ENCODE measurements at places on chromosomes 7 and 10.

- DNase-seq = no peak
Observed at GRCh38 chr7:151057506-151057988, at the start of gene CDK5. CDK5 (minus strand) TSS chr7:151057897; CDS start chr7:151057848, 49 bp downstream.

GRCh38 chr10:133467286-133467911 lies 13.7 kb downstream of the SCART1 start:
- no peak for DNase-seq

- no peak for DNase-seq
Observed at GRCh38 chr7:92557808-92558362, 29.3 kb downstream of the RBM48 start.

GRCh38 chr7:123747620-123748141 lies 1.1 kb downstream of the WASL start:
- DNase-seq = no peak

- DNase-seq = no peak
Observed at GRCh38 chr7:39811161-39811614, 138.9 kb upstream of the CDK13 start.

DNA sequence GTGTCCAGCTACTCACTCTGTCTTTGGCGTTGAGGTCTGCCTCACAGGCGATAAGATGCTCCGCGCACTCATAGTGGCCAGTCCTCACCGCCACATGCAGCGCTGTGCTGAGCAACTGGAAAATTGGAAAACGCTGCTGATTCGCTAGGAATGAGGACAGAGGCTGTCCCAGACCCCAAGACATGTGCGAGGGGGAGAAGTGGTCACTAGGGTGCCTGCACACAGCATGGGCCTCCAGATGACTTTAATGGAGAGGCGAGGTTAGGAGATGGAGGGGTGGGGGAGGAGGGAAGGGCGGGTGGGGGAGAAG lies 5.2 kb downstream of the ANKRD1 start:
- no peak for DNase-seq

DNA sequence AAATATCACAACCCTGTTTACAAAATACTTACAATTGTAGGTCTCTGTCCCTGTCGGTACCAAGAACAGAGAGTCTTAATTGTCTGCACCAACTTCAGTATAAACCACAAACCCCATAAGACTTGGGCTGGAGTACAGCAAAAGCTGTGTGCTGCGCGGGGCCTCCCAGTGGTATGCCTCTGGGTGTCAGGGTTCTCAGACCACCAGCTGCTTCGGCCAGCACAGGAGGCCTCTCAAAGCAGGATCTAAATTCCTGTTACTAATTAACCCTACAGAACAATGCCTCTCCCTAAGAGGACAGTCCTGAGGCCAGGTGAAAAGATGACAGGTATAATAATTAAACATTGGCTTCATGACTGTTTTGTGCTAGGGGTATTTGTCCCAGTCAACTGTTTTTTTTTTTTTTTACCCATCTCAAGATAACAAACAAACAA lies 957 bp upstream of the SVIL start:
- DNase-seq = no peak

DNA sequence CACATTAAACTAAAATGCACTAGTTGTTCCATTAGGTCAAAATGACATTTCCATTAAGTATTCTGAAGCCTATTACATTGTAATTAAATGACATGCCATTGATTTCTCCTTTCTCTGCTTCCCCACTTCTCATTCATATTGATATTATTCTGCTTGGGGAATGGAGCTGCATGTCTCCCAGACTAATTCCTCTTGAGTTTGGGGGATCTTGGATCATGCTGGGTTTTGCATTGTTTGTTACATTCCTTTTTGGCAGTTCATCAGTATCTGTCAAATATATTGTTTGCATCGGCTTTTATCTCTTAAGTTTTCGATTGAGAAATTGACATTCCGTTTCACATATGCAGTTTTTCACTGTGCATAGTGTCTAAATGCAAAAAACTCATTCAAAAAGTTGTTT lies 65.1 kb upstream of the CYP26C1 start:
- DNase-seq = no peak

DNA sequence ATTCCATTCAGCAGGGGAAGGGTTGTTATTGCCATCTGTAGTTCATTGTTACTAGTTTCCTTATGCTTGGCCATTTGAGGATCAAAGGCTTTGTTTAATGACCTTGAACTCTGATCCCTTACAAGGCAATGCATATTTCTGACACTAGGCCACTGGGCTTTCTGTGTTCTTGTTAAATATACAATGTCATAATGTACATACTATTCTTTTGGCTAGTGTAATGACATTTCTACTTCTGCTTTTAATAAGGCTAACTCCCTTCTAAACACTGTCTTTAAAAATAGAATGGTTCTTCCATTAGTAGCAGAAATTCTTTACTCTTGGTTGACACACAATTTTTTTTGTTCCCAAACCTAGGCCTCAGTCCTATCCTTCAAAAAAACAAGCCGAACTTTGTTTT lies 86.6 kb downstream of the BBS9 start:
- DNase-seq = no peak

GRCh38 chr10:44752451-44753441 lies 158.4 kb upstream of the TMEM72 start:
- no peak for DNase-seq

DNA sequence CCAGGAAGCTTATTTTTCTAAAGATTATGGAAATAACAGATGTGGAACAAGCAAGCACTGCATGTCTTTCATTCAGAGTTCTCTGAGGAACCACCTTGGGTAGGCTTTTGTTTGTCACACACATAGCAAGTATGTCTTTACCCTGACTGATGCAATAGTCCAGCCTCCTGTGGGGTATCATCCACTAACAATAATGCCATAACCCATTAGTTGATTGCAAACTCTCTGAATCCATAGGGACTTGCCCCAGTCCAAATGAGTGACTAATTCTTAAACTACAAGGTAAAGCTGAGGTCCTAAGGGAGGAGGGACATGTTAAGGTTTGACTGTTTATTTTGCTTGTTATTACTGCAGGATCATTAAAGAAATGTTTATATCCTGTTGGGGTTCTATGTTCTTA lies 151.4 kb upstream of the PRPS1L1 start:
- no peak for DNase-seq

GRCh38 chr10:128001849-128002248 lies 94.9 kb downstream of the PTPRE start:
- DNase-seq = no peak

DNA sequence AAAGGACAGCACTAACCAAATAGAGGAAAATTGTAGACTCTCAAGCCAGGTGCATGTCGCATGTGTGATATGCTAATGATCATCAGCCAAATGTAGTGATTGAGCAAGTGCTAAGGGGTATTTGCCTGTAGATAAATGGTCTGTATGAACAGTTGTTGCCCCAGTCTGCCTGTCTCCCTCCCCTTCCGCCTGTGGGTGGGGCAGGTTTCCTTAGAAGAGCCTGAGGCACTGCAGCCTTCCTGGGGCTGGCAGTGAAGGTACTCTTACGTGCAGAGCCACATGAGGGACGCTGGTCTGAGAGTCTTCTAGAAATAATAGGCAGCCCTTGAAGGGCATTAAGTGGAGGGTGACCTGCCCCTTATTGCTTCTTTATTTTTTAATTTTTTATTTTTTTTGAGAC lies 152.1 kb downstream of the SNX10 start:
- DNase-seq = no peak

GRCh38 chr7:88339195-88339922 lies 32.7 kb upstream of the STEAP4 start:
- no peak for DNase-seq

DNA sequence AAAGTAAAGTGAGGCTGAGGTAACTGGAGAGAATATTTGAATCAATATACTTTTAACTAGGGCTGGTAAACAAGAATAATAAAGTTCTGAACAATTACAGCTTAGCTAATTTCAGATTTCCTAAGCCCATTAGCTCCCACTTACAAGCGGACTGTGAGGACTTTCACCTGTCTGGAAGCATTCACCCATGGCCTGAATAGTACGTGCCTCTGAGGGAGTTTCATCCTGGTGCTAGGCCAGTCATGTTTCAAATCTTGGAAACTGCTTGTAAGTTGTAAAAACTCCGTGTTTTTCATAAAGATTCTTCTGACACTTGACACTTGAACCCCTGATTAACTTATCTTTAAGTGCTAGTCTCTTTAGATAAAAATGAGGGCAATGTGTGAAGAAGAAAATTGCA lies 975.2 kb upstream of the GHITM start:
- DNase-seq = no peak

DNA sequence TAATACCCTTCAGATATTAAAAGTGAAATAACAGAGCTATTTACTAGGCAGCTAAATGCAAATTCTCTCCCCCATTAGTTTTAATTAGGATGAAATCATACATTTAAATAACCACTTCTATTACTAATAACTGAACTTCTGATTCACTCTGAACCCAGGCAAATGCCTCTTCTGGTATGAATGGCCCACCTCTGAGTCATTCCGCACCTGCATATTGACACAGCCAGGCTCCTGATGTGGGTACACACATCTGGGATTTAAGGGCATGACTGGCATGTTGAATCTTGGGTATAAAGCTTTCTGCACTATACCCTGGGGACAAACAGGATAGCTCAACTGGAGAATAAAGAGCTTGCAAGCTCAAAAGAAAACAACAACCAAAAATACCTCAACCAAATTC lies 140.9 kb downstream of the AUTS2 start:
- no peak for DNase-seq

DNA sequence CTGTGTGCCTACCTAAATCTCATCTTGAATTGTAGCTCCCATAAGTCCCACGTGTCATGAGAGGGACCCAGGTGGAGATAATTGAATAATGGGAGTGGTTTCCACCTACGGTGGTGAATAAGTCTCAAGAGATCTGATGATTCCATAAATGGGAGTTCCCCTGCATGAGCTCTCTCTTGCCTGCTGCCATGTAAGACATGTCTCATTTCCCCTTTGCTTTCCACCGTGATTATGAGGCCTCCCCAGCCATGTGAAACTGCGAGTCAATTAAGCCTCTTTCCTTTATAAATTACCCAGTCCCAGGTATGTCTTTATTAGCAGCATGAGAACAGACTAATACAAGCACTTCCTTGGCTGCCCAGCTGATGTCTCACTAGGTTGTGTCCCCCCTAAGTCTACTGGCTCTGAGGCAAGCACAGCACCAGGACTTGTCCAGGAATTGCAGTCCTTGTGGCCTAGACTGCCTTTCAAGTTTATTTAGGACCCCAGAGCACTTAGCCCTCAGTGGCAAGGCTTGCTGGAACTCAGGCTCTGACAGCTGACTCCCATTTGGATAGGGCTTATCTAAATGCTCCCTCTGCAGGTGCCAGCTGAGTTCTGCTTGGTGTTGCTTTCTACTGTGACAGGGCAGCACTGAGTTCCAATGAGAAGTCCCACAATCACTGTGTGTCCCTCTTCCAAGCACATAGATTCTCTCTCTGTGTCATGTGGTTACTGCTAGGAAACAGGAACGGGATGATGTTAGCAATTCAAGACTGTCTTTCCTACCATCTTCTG lies 59.0 kb upstream of the TAS2R16 start:
- no peak for DNase-seq

- no peak for DNase-seq
Observed at GRCh38 chr7:128260069-128260795, 19.2 kb downstream of the LEP start.

- DNase-seq = no peak
Observed at GRCh38 chr7:96218664-96219243, 103.1 kb downstream of the SLC25A13 start.

Data from activated CD4-positive, alpha-beta T cell treated with anti-CD3 and anti-CD28 coated beads, Interleukin-2, amount 50 U/mL, for 24 hours (primary cell).